ENCODE measurements at places on chromosomes 5 and 9.

- no peak for DNase-seq
Observed at GRCh38 chr9:4738866-4739586, 2.0 kb downstream of the AK3 start.

GRCh38 chr5:176528761-176529115, 8.5 kb downstream of the RNF44 start:
- DNase-seq: no peak

GRCh38 chr5:6550628-6551027, 82.2 kb downstream of the NSUN2 start:
- DNase-seq: no peak

- DNase-seq: no peak
Observed at GRCh38 chr5:175521313-175521833, 43.0 kb downstream of the SFXN1 start.

DNA sequence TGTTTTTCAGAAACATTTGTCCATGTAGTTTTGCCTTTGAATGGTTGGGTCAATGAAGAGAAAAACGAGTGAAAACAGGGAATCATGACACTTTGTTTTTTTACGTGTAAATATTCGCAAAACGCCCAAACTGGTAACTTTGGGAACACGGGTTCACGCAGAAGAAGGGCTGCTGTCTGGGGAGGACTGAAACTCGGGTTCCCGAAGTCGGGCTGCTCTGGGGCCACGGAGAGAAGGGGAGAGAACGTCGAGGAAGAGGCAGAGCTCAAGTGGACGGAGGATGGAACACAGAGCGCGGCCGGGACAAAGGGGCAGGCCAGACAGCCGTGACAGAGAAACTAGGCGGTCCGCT, 478 bp upstream of the SETD9 start:
- DNase-seq: no peak

DNA sequence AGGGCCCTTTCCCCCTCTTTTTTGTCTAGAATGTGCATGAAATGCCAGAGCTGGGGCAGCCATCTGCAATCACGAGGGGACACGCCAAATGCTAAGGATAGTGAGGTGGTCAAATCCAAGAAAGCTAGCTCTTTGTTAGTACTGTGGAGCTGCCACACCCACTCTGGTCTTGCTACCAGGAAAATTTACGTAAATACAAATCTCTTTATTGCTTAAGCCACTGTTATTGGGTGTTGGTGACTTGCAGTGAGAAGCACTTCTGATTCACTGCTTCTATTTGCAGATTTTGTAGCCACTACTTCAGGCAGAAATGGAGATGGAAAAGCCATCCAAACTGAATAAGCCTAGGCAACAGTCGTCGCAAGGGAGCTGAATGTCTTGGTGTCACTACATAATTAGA, 25.6 kb upstream of the SUSD1 start:
- no peak for DNase-seq

- no peak for DNase-seq
Observed at GRCh38 chr9:137757139-137757538, 120.4 kb upstream of the CACNA1B start.

DNA sequence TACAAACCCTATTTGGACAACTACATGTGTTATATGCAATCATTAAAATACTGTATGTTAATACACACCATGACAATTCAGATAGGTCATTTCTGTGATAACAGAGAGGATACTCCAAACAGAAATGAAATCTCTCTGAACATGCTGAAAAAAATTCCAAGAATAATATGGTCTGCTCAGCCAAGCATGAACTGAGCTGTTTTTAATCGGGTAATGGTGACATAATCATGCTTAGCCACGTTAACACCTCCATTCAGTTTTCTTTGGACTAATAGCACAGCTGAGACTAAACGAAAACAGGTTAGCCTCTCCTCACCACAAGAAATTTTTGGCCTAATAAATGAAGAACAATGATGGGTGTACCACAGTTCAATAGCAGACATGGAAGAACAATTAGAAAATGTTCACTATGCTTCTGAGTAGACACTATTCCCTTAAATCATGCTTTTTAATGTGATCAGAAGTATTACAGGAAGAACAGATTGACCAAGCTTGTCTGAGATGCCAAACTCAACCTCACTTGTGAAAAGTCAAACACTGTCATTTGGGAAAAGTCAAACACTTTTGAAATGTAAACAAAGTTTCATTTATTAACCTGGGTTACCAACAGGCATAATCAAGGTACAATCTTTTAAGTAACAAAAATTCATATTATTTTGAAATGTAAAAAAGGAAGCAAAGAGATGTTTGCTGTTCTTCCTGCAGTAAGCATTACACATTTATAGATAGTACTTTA, 19.4 kb downstream of the RAB14 start:
- no peak for DNase-seq

GRCh38 chr5:157358871-157359270, 92.9 kb downstream of the CYFIP2 start:
- DNase-seq: no peak

DNA sequence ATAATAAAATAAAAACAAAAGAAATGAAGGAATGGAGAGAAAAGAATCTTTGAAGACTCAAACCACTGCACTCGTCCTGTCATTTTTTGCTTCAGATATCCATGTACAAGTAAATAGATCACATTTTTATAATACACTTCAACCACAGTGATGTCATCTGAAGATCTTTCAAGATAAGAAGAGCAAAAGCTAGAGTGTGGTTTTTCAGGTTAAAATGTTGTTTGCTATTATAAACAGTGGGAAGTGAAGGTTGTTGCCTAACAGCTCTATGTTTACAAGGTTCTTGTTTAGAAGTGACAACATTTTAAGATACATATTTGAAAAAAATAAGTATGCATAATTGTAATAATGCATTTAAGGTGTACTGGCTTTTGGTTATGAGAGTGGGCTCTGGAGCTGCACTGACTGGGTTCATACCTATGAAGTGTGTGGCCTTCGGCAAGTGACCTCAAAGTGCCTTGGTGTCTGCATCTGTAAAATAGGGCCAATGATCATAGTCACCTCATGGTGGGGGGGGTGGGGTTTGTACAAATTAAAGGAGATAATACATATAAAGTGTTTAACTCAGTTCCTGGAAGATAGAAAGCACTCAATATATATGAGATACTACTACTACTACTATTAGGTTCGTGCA, 45.5 kb upstream of the IL7R start:
- DNase-seq: no peak

DNA sequence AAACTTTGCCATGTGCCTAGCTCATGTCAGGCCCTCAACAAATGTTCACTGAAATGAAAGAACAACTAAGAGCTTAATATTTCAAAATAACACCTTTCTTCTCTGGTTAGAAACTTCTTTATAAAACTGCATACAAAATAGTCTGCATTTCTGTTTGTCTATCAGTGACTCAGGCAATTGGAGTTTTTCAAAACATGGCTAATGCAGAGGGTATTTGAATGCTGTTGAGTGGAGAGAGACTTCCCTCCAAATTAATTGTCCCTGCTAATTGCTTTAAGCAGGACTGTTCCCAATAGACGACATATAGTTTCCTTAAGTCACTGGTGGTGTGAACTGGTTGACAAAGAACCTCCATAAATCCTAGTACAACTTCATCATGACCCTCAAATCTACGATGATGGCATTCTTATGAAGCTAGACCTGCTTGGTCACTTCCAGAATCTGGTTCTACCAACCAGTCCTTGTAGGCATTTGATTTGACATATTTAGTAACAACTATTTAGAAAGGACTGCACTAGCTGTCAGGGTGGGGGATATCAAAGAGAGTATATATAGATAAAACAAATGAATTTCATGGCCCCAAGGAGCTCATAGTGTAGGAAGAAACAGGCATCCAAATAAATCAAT, 84.5 kb downstream of the PRLR start:
- no peak for DNase-seq

GRCh38 chr9:32251539-32251938, 132.9 kb upstream of the ACO1 start:
- no peak for DNase-seq

GRCh38 chr9:116317503-116317902, 163.9 kb downstream of the PAPPA start:
- no peak for DNase-seq

- no peak for DNase-seq
Observed at GRCh38 chr5:160462167-160462566, 40.5 kb downstream of the PTTG1 start.

- DNase-seq: no peak
Observed at GRCh38 chr9:994005-994404, 17.6 kb downstream of the DMRT3 start.

- no peak for DNase-seq
Observed at GRCh38 chr9:114459464-114459863, 45.8 kb downstream of the WHRN start.

- no peak for DNase-seq
Observed at GRCh38 chr5:143143973-143144372, 259.5 kb downstream of the NR3C1 start.

- DNase-seq: no peak
Observed at GRCh38 chr5:116299746-116300640, 215.2 kb downstream of the COMMD10 start.

- DNase-seq: no peak
Observed at GRCh38 chr5:89922161-89922560, 487.4 kb downstream of the CETN3 start.

DNA sequence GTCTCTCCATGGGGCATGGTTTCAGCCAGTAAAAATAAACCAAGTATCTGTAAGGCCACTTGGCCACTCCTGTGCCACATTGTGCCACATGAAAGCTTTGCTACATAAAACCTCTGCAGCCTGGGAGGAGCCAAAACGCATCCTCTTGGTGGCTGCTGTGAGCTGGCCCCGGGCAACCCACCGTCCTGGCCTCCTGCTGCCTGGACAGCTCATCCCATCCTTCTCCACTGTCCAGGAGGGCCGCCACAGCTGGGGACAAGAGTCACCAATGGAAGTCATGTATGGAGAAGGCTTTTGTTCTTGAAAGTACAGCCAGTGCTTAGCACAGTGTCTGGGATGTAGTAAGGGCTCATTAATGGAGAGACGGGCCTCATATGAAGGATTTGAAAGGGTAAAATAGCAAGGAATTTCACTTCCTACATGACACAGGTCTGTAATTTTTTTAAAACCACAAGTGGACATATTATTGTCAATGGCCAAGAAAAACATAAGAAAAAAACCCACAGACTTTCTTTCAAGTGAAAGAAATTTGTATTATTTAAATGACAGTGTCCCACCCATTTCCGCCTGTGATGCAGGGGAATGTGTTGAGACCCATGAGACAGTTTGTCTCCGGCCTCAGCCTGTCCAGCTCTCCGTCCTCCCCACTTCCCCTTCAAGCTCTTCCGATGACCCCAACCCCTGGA, 6.6 kb downstream of the PTGES start:
- no peak for DNase-seq

DNA sequence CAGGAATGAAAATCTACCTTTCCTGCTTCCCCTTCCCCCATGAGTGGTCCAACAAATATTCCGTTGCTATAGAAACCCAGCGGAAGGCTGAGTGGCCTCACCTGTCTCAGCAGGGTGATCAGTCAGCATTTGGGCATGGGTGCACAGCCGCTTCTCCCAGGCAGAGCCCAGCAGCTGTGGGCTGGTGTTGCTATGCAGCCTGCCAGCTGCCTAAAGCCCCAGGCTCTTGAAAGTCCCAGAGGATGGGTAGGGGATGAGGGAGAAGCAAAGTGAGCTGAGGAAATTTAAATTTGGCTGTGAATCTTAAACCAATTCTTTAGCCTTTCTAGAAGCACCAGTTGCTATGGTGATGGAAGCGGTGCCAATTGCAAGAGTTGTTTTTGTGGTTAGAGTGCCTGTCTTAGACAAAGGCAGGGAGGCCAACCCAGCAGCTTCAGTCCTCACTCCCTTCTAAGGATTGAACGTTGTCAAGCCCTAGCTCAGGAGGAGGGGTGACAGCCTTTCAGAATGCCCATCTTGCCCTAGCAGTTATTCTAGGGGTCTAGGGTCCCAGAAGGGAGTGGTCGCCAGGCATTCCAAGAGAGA, 151.5 kb upstream of the PITX1 start:
- DNase-seq: no peak

- no peak for DNase-seq
Observed at GRCh38 chr9:134689321-134690181, 47.9 kb downstream of the COL5A1 start.

DNA sequence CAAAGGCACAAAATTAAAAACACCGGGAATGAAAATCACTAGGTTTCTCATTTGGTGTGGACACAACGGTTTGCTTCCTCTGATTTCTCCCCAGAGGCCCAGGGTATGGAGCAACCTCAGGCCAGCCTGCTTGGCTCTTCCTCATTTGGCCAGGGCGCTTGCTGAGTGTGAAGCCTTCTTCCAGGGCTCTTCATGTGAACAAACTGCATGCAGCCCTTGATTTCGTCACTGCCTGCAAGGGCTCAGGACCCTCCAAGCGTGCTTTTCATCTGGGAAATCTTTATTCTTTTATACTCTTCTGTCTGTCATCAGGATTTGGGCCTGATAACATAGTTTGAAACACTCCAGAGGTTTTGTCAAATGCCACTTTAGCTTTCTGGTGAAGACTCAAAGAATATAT, 122.6 kb upstream of the KLF4 start:
- DNase-seq: no peak

- no peak for DNase-seq
Observed at GRCh38 chr5:56460681-56461191, 227.6 kb upstream of the ANKRD55 start.

DNA sequence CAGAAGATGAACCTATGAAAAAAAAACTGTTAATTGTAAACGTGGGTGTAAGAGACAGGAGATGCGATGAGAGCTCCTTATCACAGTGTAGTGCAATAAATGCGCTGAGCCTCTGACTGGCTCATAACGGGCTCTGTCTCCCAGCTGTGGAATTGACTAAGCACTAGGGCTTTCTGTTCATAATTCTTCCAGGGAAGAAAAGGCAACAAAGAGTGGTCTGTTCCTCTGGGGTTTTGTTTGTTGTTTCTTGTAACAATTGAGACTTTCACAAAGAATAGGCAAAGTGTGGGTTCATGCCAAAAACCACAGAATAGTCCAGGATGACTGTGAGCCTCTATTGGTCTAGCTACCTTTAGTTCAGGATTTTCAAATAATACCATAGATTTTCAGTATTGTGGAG, 39.4 kb downstream of the UBE2QL1 start:
- DNase-seq: no peak

DNA sequence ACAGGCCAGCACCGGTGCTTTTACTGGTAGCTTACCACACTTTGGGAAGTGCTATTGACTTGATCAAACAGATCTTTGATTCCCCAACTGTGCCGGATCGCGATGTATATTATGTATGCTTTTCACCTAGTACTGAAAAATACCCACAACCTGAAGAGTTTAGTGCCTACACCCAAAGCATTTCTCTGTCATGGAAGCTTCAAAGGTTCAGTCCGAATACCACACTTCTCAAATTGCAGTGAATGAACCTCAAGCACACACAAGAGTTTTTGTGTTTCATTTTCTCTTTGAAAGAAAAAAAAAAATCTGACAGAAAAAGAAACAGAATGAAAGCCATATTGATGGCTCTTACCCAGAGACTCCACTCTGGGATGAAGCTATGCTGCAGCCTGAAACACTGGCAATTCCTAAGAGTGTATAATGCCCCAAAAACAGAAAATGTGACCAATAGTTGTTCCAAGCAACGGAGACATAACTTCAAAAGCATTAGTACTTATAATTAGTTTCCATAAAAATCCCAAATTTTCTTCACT, 100.9 kb downstream of the EBF1 start:
- no peak for DNase-seq
